ENCODE measurements at places on chromosomes 1 and 21.

GRCh38 chr1:211713231-211713630 is 37.8 kb upstream of the NEK2 start:
- no peak for DNase-seq

- no peak for DNase-seq
These were observed 39.3 kb downstream of the NAV1 start for GRCh38 chr1:201578008-201578888.

DNA sequence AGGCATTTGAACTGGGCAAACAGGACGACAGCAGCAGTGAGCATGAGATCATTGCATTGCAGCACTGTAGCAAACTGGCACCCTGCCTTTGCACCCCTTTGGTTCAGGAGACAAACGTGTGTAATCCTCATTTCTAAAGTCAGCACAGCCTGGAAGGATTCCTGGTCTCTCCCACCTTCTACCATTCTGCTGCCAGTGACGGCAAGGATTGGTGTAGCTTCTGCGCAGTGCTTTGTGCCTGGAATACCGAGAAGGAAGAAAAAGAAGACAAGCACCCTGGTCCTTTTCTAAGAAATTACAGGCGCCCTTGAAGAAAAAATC is 805.3 kb downstream of the USP25 start:
- DNase-seq = peak; percentile 47

DNA sequence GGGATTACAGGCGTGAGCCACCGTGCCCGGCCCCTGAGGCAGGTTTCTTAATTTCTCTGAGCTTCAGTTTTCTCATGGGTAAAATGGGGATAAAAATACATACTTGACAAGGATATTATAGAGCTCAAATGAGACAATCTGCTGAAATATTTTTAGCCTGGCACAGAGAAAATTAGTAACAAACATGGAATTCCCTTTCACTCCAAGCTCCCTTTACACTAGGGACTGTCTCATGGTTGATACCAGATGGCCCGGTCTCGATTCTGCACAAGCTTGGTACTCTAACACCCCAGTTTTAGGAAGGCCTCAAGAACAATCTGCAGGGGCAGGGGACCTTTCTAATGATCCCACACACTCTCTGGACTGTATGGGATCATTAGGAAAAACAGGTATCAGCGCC is 671.7 kb downstream of the SMYD3 start:
- no peak for DNase-seq

GRCh38 chr1:15094719-15095495 is 58.6 kb upstream of the TMEM51 start:
- DNase-seq = no peak

- no peak for DNase-seq
These were observed 6.6 kb upstream of the FOXE3 start for GRCh38 chr1:47409311-47410067.

GRCh38 chr1:179234863-179235262 is 5.4 kb upstream of the ABL2 start:
- no peak for DNase-seq

GRCh38 chr1:148263906-148264255 is 111.8 kb upstream of the NBPF11 start:
- no peak for DNase-seq

DNA sequence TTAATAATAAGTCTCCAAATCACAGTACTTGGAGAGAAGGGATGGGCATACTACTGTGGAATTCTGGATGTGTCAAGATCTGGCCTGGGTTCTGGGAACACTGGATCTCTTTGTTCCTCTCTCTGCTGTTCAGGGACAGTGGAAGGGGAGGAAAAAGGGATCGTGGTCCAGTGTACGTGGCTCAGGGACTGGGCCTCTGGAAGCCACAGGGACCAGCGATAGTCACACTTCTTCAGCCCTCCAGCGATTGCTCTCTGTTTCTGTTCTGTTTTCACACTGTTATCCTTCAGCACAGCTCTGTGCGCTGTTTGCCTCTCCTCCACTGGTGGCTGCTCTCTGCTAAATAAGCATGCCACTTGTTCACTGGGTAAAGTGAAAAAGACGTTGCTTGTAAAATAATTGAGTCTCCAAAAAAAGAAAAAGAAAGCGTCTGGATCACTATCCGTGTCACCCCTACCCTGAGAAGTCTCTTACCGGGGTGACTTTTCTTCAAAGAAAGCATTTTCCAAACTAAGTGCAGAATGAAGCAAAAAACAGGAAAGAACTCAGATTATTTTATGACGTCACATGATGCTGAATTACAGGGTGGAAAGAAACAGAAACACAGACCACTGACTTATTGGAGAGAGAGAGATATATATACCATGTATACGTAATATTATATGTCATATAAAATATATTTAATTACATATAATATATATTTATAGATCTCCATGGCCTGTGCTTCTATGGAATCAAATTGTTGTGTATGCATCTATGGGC is 279.4 kb downstream of the RGS7 start:
- no peak for DNase-seq

- no peak for DNase-seq
These were observed 159.9 kb upstream of the JUN start for GRCh38 chr1:58943776-58944175.

GRCh38 chr1:65011983-65012382 is 45.6 kb upstream of the JAK1 start:
- DNase-seq = no peak

DNA sequence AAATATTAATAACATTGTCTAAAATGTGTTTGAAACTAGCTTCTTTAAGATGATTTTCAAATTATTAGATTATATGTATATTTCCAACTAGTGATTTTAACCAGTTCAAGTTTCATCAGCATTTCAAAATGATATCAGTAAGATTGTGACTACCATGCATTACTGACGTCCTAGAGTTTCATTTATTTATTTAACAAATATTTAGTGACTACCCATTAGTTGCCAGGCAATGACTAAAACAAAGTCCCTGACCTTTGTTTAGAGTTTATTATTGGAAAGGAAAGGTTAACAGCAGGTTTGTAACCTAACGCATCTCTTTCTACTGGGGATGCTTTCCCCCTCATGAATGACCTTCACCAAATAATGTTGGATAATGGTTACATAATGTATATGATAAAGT is 7.6 kb upstream of the C4BPB start:
- no peak for DNase-seq

DNA sequence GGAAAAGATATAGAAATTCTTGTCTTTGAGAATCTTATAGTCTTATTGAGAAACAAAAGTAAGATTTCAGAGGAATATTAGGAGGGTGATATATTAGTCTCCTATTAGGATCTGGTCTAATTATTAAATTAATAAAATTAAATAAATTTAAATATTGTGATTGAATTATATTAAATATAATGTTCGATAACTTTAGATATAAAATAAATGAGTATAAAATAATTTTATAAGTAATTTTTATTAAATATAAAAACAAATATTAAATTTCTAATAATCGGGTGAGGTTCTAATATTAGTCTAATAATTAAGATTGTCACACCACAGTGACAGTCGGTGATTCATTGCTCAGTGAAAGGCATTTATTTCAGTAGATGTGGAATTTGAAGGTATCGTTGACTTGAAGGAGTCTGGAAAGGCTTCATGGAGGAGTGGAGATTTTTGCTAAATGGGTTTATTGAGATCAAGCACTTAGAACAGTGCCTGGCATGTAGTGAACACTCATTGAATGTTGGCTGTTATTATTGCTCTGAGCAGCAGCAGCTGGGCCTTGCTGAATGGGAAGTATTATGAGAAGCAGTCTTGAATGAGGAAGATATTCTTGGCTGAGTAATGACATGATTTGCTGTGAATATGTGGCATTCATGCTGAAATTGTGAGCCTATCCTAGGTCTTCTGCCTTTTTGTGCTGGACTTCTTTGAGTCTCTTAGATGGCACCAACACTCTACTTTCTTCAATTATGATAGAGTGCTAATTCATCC is 74.6 kb downstream of the USP25 start:
- no peak for DNase-seq

- peak; percentile 77 for DNase-seq
These were observed 1.0 kb downstream of the PLPP3 start for GRCh38 chr1:56578138-56578962.

- no peak for DNase-seq
These were observed 34.5 kb upstream of the RALGPS2 start for GRCh38 chr1:178690496-178690895.

DNA sequence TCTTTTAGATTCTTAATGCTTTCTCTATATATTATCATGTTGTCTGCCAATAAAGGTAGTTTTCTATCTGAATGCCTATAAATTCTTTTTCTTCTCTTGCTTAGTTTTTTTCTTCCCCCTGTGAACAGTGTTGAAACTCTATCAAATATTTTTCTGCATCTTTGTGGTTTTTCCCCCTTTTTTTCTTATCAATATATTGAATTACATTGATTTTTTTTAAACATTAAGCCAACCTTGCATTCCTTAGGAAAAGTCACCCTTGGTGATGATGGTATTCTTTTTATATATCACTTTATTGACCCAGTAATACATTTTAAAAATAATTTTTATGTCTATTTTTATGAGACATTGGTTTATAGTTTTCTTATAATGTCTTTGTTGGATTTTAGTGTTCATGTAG is 131.7 kb downstream of the RABGAP1L start:
- no peak for DNase-seq

DNA sequence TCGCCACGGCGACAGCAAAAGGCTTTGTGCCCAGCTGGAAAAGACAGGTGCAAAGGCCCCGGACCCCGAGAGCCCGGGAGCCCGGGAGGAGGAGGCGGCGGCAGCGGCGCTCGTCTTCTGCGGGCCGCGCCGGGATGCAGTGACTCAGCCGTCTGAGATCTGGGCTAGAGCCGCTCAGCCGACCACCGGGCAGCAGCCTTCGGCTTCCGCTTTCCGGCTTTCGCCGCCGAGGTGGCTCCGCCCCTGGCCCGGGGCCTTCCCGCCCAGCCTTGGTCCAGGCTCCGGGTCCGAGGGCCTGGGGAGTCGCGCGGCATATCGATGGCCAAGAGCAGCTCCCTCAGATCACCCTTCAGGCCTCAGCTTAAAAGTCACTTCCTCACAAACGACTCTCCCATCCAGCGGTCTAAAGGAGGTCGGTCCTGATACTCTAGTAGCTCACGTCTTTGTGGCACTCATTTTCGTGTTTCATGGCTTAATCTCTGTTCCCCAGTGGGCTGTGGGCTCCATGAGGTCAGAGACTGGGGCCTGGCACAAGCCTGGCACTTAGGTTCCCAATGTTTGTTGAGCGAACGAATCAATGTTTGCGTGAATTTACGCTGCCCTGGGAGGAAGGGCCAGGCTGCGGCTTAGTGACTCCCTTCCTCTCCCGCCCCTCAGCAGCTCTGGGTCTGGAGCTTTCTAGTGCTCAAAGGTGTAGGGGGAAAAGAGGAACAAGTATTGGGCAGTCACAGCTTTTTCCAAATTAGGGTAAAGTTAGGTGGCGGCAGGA is at the start of gene PHTF1:
Gene PHTF1 (minus strand): TSS at position 154 of the 769 bp plus-strand sequence. CDS start 783 bp downstream, outside the sequence.
- DNase-seq = peak; percentile 60

- no peak for DNase-seq
These were observed 13.0 kb upstream of the SAMSN1 start for GRCh38 chr21:14559102-14559501.

DNA sequence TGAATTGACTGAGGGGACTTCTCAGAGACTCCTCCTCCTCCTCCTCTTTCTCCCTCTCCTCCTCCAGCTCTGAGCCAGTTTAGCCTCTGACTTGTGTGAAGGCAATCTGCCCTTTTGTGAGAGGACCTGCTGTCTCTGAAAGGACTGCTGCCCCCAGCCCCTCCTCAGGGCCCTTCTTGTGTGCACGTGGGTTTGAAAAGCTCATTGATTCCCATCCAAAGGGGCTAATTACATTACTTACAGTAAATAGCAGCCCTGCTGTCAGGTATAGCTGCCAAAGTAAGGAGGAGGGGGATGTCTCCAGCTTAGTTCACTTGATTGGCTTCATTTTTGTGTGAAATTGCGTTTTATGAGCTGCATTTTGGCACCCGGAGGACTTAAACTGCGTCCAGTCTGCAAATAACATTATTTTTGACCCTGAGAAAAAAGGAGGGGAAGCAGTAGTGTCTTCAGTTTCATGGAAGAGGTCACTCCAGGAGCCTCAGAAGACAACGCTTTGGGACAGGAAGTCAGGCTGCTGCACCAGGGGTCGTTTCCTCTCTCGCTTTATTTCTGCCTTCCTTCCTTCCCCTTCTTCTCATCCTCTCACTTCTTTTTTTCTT is 1.8 kb upstream of the LHX9 start:
- DNase-seq = no peak

GRCh38 chr1:84083307-84083706 is 60.8 kb upstream of the PRKACB start:
- DNase-seq = no peak

DNA sequence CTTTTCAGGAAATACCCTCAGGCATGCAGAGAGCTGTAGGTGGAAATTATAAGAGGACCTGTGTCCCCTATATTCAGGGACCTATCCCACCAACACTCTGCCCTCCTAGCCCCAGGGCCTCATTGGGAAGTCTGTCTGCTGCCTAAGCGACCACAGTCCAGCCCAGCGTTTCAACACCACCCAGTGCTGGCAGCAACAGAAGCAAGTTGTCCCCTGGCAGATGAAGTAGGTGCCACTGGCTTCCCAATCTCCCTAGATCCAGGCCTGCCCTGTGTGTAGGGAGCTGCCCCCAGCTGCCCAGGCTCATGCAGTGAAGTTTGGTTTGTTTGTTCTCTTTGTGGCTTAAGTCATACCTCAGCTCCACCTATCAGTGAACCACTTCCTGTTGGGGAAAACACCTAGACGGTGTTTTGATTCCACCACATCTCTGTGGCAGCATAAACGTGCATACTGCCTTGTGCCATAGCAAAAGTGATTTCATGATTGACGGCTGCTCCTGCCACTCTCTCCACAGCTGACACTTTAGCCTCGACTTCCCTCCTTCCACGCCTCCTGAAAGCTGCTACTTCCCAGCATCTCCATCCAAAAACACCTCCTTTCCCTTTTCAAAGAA is 8.1 kb upstream of the LEFTY1 start:
- DNase-seq = no peak

DNA sequence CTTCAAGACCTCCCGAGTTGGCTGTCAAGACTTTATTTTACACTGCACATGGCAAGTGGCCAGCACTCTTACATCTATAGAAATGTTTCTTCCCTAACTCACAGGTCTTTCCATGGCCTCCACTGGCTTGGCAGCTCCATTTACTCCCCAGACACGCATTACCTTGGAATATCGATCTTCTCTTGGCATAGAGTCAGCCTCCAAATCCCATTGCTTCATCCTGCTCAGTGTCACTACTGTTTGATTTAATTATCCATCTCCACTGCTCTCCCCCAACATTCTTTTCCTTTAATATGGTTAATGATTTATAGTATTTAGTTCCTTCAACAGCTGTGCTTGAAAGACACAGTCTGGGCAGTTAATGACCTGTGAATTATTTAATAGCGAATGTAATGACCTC is 241.2 kb upstream of the MAP1LC3C start:
- no peak for DNase-seq

GRCh38 chr1:185880779-185881333 is 146.7 kb downstream of the HMCN1 start:
- no peak for DNase-seq

DNA sequence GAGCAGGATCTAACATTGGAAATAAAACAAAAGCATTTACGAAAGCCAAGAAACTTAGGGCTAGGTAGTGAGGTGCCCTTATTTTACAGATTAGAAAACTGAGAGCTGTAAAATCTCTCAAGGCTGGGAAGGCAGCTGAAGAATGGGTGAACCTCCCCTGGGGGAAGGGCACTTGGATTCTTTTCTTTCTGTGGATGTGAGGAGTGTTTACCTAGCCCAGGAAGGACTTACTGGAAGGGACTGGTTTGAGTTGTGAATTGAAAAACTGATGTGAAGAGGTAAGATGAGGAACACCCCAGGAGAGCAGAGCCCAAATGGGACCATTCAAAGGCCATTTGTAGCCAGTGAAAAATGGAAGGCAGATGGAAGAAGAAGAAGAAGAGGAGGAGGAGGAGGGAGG is 74.7 kb upstream of the NGF start:
- no peak for DNase-seq

All from nucleus accumbens (tissue), 56 donors.